ENCODE measurements at places on chromosomes 6 and 20. TPM values are rescaled to one million over a fixed set of nuclear protein-coding genes. Genes with fewer than 3 reads are reported as not detected.

DNA sequence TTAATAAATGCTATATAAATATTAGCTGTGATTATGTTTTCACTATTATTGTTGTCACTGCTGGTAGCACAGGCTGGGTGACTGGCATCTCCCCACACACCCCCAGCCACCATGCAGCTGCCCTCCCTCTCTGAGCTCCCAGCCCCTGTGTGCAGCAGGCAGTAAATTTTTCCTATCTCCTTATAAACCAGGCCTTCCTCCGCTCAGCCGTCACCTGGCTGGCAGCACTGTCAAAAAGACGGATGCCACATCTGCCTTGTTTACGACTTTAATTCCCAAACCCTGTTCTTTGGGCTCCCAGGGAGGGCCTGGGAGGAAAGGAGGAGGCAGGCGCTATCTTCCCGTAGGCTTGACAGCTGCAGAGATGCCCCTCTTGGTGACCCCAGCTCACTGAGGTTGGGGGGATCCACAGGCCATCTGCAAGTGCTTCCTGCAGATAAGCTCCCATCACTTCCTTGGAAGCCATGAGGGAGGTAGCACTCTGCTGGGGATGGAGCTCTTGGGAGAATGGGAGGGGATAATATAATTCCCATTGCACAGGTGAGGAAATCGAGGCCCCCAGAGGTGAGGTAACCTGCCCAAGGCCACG is 94.5 kb downstream of the GRM4 start:
- DNase-seq: no peak

DNA sequence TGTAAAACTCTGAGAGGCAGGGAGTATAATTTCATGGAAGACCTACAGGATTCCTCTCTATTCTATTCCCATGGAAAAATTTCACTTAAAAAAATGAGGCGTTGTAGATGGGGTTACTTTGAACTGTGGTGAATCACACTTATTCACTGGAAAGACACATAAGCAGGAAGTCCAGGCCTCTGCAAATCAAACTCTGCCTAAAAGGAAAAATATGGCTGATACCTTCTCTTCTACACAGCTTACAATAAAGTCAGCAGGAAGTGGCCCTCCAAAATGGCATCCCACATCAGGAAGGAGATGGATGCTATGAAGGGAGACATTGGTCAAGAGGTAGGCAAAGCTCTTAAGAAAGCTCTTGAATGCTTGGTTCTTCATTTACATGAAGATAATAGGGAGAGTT is 115.9 kb downstream of the FYN start:
- no peak for DNase-seq

Gene ELOVL4
- 1.4 TPM for polyA plus RNA-seq

Gene DEFB121
- polyA plus RNA-seq: not detected

DNA sequence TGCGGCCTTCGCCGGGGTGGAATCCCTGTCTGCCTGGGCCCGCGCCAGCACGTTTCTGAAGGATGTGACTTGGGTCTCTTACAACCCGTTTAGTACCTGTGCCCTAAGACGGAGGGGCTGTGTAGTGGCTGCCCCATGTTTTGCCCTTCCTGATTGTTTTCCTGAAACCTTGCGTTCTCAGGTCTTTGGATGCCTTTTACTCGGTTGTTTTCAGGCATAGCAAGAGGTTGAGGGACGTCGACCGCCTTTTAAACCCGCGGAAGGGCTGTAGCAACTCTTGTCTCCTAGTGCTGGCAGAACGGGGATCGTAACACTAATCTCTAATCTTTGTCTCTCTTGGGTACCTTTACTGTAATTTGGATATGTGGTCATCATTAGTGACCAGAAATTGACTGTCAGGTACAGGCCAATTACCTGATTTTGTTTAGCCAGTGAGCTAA is 706 bp upstream of the NANP start:
- no peak for DNase-seq

DNA sequence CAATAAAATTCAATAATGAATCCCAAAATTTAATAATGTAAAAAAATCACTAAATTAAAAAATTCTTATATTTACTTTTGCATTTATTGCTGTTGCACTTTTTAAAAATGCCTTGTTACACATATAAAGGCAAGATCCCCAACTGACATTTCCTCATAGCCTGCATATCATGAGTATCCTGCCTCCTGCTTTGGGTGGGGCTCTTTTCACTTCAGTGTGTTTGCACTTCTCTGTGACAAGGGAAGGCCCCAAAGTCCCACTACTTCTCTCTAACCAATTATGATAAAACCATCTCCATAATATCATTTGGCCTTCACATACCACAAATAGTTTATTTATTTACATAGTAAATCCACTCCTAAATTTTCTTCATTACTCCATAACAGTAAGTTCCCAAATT is 446.1 kb upstream of the MARCKS start:
- no peak for DNase-seq

GRCh38 chr20:48930878-48931277 is 9.4 kb downstream of the ARFGEF2 start:
- no peak for DNase-seq

Gene CLPSL1
- not detected for polyA plus RNA-seq

GRCh38 chr20:60921022-60921622 is 330.9 kb upstream of the CDH4 start:
- DNase-seq: peak; percentile 66

GRCh38 chr6:146768722-146769121 is 169.9 kb downstream of the ADGB start:
- no peak for DNase-seq

GRCh38 chr20:46797206-46797605 is 87.8 kb downstream of the SLC2A10 start:
- DNase-seq: no peak

- no peak for DNase-seq
These were observed 34.1 kb downstream of the DCDC2 start for GRCh38 chr6:24323632-24324337.

Gene GABRR2
- polyA plus RNA-seq: 2.0 TPM

- no peak for DNase-seq
These were observed 98.4 kb downstream of the TAF4 start for GRCh38 chr20:61967300-61967699.

GRCh38 chr6:80227545-80228105 is 121.2 kb downstream of the BCKDHB start:
- DNase-seq: no peak

- DNase-seq: no peak
These were observed 15.8 kb downstream of the PCIF1 start for GRCh38 chr20:45950330-45950646.

GRCh38 chr6:94005835-94006234 is 586.5 kb upstream of the EPHA7 start:
- no peak for DNase-seq

DNA sequence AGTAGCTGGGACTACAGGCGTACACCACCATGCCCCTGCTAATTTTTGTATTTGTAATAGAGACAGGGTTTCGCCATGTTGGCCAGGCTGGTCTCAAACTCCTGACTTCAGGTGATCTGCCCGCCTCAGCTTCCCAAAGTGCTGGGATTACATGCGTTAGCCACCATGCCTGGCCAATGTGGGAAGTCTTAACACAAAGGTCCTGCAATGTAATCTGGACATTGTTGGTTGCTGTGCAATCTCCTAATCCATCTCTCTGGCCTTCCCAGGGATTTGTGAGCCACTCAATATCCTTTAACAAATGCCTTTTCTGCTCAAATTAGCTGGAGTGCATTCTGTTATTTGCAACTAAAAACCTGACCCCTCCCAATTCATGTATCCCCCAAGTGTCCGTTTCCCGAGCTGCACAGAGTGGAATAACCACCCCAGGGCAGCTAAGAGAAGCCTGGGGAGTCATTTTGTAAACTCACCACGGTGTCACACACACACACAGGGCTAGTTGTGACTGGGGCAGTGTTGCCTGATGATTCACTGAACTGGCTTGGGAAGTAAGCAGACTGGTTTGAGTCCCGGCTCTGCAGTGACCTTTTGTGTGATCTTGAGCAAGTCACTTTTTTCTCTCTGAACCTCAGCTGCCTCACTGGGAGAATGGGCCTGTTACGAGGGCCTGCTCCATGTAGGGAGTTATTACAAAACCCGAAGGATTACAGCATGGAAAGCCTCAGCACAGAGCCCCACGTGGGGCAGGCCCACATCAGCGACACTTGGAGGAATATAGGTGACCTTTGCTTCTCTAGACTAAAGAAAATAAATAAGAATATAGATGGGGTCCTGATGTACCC is 152.3 kb downstream of the ZMYND8 start:
- DNase-seq: no peak

DNA sequence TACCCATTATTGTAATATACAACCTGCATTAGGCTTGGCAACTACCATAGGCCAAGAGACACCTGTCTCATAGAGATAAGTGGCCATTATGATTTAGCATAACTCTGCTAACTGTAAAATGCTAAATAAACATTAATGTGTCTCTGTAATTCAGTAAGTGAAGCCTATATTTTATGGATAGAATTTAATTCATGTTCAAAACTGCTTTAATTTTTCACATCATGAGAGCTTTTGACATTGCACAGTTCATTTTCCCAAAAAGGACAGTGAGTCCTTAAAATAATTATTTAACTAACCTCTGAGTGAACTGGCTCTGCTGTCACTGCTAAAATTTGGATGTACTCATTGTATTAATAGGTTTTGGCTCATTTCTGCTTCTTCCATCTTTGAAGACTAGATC is 41.4 kb upstream of the TMX4 start:
- no peak for DNase-seq

Measured in hindlimb muscle (tissue), 1 donor.